Sciatic nerve (tissue), 2 donors: ENCODE measurements at places on chromosomes 2 and 18. TPM values are rescaled to one million over a fixed set of nuclear protein-coding genes. Genes with fewer than 3 reads are reported as not detected.

DNA sequence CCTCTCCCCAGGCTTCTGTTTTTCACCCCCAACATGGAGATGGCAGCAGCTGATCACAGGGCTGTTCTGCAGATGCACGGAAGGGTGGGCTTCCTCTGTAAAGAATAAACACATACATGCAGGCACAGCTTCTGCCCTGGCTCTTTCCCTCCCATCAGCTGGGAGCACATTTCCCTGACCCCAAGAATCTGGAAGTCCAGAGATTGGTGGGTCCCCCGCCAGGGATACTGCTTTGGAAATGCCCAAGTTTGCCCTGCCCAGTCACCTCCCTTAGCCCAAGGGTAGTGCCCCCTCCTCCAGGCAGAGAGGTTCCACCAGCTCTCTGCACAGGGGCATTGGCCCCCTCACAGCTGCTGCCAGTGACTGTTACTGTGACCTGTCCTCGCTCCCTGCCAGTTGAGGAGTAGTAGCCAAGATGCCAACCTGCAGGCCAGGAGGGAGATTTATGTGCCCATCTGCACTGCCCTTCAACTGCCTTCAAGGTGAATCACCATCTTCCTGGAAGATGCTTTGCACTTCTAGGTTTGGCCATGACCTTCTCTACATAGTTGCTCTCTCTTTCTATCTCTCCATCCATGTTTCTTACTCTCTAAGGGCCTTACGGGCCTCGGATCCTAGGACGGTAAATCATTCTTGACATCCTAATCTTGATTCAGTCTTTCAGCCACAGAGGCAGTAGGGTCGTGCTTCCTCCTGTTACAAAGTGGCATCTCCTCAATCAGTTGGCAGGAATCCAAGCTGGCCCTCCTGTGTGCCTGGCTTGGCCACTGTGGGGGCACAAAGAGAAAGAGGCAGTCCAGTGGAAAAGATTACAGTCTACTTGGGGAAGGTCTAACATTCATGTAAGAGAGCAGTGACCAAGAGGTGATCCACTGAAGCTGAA lies 121.8 kb downstream of the CTIF start:
- DNase-seq, result no peak

CNOT11 gene
- 24.3 TPM for total RNA-seq

GRCh38 chr2:101430156-101430555 lies 42.9 kb upstream of the CREG2 start:
- no peak for DNase-seq

BMP10 gene
- total RNA-seq, result not detected

- no peak for DNase-seq
Measured at GRCh38 chr2:152568531-152568930, 148.7 kb downstream of the PRPF40A start.

DNA sequence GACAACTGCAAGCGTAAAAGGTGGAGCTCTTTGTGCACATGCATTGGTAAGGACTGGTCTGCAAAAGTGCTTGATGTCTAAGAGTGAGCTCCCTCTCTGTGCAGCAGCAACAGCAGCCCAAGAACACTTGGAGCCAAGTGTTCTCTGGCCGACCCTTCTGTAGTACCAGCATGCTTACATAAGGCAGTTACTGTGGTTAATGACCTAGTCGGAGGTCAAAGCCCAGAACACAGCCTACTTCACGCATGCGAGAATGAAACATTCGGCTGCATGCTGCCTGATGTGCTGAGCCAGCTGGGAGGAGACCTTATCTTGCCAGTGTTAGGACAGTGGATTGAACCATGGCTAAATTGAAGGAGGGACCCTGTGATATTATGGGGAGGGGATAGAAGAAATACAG lies 21.3 kb downstream of the NCAPH start:
- no peak for DNase-seq

DNA sequence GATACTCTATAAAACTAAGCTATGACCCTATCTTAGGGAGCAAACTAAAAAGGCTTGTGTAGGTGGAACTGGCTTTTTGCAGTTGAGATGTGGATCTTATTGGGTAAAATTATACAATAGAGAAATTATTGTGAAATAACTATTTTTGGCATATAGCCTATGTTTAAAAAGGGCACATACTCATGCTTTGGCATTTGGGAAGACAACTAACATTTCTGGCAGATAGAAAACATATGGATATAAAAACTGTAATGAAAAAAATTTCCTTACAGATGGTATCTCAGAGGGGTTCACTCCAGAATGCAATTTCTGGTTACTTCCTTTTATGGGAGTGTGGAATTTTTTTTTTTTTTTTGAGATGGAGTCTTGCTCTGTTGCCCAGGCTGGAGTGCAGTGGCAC lies 120.1 kb upstream of the CCDC195 start:
- no peak for DNase-seq

- DNase-seq, result no peak
Measured at GRCh38 chr2:33620-34019, 12.7 kb downstream of the FAM110C start.

DNA sequence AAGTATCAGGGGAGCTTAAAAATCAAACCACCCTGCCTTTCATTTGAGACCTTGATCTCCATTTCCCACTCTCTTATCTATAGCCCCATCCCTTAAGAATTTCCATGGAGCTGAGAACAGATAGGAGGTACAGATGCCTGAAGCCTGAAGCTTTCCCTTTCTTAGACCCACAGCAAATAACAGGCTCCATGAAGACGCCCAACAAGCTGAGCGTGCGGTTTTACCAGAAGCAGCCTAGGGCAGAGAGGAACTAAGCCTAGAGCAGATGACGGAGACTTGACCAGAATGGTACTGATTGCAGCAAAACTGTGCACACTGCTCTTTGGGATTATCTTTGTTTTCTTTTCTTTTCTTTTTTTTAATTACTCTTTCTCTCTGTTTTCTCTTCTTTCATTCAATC lies 1.7 kb upstream of the ERBB4 start:
- no peak for DNase-seq

- DNase-seq, result no peak
Measured at GRCh38 chr2:11870584-11870983, 124.2 kb downstream of the LPIN1 start.

MARCHF7 gene
- 92.2 TPM for total RNA-seq

GRCh38 chr2:203763938-203764664 lies 57.7 kb downstream of the CD28 start:
- no peak for DNase-seq

DNA sequence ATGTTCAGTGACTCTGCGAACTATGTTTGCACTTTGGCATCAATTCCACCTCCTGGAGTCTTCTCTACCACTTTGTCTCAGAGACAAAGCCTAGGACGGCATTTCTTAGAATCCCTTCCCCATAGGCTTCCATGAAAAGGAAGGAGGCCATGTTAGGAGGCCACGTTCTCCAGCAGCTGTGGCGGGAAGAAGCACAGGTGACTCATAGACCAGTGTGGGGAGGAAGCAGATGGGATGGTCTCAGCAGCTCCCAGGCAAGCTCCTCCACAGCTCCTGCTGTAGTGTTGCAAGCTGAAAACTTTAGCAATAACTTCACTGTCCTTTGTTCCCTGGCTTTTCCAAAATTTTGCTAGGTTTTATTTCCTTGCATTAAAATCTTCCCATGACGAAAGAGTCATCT lies 781.3 kb upstream of the ID2 start:
- DNase-seq, result no peak

DNA sequence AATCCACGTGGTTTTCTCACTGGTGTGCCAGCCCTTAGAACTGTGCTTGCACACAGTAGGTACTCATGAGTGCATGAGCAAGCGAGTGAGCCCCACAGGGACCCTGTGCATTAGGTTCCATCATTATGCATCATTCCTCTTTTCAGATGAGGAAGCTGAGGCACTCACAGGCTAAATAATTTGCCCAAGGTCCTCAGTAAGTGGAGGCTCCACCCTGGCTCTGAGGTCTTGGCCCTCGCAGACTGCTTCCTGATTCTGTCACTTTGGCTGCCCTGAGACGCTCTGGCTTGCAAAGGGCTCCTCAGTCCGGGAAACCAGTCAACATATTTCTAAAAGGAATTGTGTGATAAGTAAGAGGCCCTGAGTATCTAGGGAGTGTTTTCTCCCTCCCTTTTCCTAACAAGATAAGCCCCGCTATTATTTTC lies 71.7 kb downstream of the IL1R2 start:
- DNase-seq, result no peak

ANKRD29 gene
- 21.5 TPM for total RNA-seq

GRCh38 chr18:10228326-10228725 lies 226.1 kb upstream of the APCDD1 start:
- no peak for DNase-seq

GRCh38 chr2:202436626-202437025 lies 60.5 kb downstream of the BMPR2 start:
- no peak for DNase-seq

- DNase-seq, result no peak
Measured at GRCh38 chr2:105731511-105731910, 13.2 kb upstream of the NCK2 start.

GRCh38 chr18:68121826-68122225 lies 593.1 kb downstream of the TMX3 start:
- no peak for DNase-seq

DNA sequence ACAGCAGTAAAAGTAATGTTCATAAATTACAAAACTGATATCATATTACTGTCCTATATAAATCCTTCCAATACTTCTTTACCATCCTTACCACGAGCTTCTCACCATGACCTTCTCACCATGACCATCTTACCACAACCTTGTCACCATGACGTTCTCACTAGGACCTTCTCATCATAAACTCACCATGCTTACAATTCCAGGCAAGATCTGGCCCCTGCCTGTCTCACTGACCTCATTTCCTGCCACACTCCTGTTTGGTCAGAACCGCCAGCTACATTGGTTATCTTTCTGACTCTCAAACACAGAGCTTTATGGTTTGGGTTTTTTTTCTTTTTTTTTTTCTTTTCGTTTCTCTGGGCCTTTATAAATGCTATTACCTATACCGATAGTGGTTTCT lies 827.6 kb downstream of the RNF144A start:
- DNase-seq, result no peak

DNA sequence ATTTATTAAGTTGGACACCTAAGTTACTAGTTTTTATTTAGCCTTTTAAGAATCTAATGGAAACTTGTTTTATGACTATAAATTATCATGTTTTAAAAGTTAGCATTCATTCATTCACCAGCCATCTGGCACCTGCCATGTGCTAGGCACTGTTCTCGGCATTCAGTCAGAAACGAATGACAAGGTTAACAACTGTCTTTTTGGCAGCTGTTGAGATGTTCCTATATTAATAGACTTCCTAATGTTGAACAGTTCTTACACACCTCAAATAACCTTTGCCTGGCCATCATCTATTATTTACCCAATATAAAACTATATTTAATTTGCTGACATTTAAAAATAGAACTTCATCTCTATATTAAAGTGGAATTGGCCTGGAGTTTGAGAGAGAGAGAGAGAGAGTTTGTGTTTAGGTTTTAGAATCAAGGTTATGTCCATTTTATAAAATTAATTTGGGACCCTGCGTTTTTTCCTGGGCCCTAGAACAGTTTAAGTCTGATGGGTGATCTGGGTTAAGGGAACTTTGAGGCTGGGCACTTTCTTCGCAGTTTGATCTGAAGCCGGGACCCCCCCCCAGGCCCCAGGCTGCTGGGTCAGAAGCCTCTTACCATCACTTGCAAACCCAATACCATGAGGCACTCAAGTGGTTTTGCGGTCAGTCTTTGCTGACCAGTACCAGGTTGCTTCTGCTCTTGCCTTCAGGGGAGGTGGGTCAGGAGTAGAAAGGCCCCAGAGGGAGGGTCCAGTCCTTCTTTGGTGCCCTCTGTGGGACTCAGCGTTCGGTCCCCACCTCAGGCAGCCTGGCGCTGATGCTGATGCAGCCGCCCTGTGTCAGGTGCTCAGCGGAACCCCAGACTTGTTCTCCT lies 48.3 kb upstream of the ASB1 start:
- no peak for DNase-seq

DNA sequence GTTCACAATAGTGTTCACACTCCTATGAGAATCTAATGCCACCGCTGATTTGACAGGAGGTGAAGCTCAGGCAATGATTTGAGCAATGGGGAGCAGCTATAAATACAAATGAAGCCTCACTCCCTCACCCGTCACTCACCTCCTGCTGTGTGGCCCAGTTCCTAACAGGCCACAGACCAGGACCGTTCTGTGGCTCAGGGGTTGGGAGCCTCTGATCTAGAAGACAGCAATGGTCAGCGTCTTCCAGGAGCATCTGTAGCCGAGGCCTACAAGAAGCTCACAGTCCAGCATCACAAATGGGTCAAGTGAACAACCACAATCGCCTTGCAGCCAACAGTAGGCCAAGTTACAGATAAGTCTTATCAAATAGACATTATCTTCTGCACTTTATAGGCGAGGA lies 110.0 kb upstream of the SLC66A3 start:
- DNase-seq, result no peak

GRCh38 chr18:48445540-48445939 lies 36.4 kb upstream of the ZBTB7C start:
- DNase-seq, result peak; percentile 83

GRCh38 chr2:18603854-18604530 lies 14.6 kb upstream of the NT5C1B start:
- DNase-seq, result no peak

LCT gene
- 0.04 TPM for total RNA-seq

DNA sequence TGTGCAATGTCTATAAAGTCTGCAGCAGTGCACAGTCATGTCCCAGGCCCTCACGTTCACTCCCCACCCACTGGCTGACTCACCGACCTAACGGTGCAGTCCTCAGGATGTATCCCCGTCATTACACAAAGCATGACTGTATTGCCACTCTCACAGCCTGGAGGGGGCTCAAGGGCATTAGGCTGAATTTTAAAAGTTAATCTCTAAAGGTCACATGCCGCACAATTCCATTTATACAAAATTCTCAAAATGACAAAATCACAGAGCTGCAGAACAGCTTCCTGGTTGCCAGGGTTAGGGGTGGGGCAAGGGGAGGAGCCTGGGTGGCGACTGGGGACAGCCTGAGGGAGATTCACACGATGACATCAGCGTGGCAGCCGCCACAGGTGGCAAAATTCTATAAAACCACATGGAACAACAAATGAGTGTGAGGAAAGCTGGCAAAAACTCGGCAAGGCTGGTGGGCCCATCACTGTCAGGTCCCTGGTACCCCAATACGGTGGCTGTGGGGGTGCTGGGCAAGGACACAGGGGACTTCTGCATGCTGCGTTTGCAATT lies 97.6 kb downstream of the NDUFA10 start:
- DNase-seq, result peak; percentile 50

DNA sequence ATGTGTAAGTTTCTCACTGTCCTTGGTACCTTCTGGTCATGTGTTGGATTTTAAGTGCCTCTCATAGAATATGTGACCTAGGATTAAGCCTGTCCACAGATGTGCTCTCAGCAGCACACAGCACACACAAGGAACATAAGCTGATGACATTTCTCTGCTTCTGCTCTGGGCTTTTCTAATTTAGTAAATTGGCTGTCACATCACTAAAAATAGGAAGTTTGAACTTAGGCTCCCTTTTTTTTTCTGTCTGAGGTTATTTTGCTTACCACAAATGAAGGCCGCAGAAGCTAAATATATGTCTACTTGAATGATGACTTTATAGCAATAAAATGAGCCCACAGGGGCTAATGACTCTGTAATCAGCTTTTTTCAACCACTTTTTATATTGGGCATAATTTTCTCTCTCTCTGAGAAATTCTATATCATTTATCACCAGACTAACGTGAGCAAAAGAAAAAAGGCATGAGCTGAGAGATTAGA lies 150.2 kb upstream of the KLHL14 start:
- no peak for DNase-seq

STK36 gene
- 39.1 TPM for total RNA-seq

SKOR2 gene
- total RNA-seq, result not detected

GRCh38 chr2:127651971-127652550 lies 6.1 kb downstream of the GPR17 start:
- peak; percentile 87 for DNase-seq

HMSD gene
- 7.8 TPM for total RNA-seq

GRCh38 chr18:55688030-55688429 lies 100.0 kb upstream of the TCF4 start:
- no peak for DNase-seq

ANKRD30B gene
- 17.2 TPM for total RNA-seq
